ENCODE measurements at places on chromosomes 11 and 22.

GRCh38 chr11:83566950-83567349, 280.8 kb upstream of the CCDC90B start:
- no peak for DNase-seq

DNA sequence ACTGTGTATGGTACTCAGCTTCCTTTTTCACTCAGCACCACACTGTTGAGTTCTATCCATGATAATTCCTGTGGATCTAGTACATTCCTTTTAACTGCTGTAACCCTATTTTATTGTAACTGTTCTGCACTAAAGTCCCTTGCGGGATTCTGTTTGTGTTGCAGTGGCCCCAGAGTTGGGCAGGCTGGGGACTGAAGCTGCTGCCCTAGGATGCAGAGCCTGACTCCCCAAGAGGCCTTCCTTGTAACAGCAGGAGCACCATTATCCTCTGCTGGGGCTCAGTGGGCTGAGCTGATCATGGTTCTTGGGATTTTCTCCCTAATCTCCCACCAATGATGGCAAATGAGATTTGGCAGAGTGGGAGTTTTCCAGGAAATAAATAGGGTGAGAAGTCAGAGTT, 77.7 kb downstream of the CABIN1 start:
- DNase-seq, result no peak

DNA sequence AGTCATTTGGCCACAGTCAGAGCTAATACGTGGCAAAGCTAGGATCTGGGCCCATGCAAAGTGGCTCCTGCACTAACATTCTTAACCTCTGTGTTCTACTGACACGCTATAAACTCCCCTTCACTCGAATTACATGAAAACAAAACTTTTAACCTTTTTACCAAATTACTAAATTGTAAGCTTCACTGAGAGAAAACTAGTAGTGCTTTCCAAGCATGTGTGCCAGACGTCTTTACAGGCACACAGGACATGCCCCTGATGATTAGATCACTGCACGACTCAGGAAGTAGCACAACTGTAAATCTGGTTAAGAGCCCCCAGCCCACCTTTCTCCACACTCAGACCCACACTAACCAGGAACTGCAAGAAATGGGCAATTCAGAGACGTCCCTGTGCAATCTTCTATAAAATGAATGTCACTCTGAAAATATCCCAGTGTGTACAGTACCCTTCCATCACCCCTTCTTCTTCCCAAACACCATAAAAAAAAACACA, 16.1 kb downstream of the PHF21A start:
- DNase-seq, result no peak

DNA sequence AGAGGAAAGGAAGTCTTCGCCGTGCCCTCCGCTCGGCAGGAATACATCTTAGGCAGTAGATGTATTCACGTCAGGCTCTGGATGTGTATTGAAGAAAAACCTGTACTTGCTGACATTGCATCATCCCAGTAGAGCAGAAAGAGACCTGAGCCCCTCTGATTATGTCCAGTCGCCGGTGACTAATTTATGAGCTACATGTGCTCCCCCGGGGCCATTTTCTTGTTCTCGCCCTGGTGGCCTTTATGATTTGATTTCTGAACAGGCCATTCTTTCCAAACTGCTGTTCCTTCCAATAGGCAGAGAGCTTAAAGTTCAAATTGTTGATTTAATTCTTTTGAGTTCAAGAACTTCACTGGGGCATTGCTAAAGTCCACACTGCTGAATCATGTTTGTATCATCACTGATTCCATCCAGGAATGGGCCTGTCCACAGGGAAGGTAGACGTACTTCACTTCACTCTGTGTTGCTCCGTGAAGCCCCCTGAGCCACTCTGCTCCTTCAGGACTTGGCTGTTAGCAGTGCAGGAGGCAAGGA, 137.3 kb upstream of the RASSF10 start:
- no peak for DNase-seq

DNA sequence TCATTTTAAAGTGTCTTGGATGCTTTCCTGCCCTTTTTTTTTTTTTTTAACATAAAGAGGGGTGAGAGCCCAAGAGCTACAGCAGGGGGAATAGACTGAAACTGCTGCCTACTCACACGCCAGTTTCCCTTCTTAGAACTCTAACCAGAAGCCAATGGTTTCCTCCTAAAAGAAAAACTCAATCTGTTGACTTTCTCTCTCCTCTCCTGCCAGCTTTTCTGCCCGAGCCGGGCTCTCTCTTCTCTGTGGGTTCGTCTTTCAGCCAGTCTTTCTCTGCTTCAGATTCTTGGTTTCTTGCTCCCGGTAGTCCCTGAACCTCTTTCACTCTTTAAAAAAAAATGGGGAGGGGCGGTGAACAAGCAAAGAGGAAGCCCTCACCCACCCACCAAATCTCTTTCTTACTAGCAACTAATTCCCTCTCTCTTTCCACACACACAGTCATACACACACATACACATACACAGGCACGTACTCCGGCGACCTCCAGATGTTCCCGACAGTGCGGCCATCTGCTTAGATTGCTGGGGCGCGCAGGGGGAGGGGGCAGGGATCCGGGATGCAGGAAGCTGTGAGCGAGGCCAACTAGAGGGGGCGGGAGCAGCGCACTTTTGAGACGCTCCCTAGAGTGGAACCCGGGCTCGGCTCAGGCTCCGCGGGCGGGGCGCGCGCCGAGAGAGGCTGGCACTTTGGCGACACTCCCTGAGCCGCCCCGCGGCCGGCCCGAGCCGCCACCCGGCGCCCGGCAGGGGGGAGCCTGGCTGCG, 444 bp upstream of the TSKU start:
- DNase-seq, result peak; percentile 76

DNA sequence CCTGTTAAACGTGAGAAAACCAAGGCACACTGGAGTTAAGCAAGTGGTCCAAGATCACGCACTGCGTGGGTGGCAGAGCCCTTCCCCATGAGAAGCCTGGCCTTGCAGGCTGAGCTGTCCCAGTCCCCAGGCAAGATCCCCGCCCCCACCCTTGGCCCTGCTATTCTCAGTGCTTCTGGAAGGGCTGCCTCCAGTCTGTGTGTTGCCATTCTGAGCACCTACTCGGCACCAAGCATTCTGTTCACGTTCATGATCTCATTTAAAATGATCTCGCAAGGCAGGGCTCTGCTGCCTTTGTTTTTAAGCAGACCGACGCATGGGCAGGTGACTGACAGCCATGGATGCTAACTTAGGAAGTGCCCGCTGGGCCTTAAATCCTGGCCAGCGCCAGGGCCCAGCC, 62.8 kb downstream of the PHF21B start:
- DNase-seq, result no peak

- DNase-seq, result no peak
These were observed 19.7 kb upstream of the IL17REL start for GRCh38 chr22:50032109-50032871.

DNA sequence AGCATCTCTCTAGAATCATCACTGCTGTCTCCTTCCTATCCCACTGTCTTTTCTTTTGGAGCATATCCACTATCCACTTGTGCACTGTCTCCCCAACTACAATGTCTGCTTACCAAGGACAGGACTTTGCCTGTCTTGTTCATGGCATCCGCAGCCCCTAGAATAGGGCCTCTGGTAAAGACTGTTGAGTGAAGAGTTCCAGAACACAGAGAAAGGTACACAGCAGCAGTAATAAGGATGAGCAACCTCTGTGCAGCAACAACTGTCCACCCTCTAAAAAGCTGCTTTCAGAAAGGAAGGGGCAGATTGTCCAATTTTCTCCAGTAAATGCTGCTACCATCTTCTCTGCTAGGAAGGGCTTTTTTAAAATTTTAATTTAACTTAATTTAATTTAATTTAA, 25.5 kb upstream of the BIRC3 start:
- no peak for DNase-seq

DNA sequence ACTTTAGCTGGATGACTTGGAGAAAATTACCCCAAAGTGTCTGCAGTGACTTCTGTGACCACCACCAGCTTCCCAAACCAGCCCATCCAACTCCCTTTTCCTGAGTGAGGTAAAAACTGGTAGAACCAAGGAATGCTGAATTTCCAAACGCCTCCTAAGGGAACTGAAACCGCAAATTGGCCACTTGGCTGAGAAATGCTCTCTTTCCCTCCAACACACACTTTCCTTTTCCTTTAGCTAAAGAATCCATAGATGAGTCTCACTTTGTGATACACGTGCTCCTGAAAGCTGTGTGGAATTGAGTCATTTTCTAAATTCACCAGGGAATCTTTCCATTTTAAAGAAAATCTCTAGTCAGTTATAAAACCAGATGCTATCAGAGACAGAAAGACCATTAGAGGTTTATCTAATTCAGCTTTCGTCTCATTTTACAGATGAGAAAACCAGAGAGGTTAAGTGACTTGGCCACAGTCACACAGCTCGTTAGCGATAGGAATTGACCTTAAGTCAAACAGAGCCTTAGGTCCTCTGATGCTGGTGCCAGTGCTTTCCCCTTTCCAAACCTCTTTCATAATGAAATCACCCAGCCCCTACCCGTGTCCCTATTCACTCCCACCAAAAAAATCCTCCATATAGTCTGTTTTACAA, 137.2 kb downstream of the COMMD9 start:
- DNase-seq, result no peak

All from stimulated activated naive CD8-positive, alpha-beta T cell treated with anti-CD3 and anti-CD28 coated beads, Interleukin-15, Interleukin-2, amounts not matched to agents 100 U/mL and 50 U/mL, for 24 hours (primary cell).